ENCODE measurements at places on chromosomes 11 and 22.

DNA sequence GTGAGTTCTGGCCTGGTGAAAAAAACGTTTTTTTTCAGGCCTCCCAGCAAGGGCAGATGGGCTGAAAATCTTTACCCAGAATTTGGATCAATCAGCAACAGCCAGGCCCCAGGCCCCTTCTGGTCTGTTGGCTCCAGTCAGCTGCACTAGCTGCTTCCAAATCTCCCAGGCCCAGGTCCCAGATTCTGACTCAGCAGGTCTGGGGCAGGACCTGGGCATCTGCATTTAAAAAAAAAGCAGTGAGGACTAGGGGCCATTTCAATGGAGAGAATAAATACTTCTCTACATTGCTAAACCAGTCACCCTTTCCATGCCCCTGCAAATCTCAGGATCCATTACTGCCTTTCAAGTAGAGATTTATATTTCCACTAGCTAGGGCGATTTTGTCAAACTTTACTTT lies 4.3 kb downstream of the SLC15A3 start:
- DNase-seq = no peak

GRCh38 chr22:40258501-40258915 lies 80.8 kb downstream of the TNRC6B start:
- no peak for DNase-seq

- no peak for DNase-seq
Measured at GRCh38 chr11:123438131-123438627, 8.1 kb downstream of the GRAMD1B start.

GRCh38 chr11:16526947-16527346 lies 170.6 kb upstream of the SOX6 start:
- no peak for DNase-seq

DNA sequence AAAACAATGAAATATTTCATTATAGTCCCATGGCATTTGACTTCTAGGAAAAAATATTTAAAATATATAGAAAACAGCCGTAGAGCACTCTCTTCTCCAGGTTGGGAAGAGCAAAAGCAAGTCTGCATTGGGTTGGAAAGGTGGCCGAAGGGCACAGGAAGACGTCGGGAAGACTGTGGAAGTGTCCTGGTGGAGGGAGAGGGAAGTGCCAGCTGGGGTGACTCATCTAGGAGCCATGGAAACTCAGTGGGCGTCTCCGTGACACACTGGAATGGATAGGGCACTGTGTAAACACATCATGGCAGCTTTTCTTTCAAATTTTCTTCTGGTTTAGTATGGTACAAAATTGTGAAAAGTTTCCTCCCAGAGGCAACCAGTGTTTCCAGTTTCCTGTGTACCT lies 12.7 kb downstream of the GTPBP1 start:
- DNase-seq = no peak
